ENCODE measurements at places on chromosomes 3 and 15.
A peak's percentile ranks its signal among the peaks of the same experiment; 100 is the strongest.

- no peak for DNase-seq
Measured at GRCh38 chr15:70863450-70864218, 9.7 kb upstream of the LARP6 start.

DNA sequence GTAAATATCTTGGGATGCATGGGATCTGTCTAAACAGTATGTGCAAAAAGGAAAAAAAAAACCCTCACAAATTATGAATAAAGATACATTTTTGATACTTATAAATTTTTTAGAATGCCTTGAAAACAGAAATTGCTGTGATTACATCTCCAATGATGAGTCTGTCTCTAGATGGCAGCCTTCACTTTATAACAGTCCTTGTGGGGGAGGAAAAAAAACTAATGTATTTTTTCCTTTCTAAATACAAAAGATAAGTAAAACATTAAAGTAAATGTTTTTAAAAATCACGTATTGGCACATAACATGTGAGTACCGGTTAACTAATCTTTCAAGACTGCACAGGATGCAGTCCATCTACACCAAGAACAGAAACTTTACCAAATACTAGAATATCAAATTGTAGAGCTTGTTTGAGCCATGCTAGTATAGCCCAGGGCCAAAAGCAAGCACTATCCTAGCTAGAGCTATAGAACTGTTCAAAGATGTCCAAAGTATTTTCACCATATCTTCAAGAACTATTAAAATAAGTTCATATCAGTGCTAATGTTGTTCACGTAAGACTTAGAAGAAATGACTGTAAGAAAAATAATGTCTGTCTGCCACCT, 206.4 kb downstream of the STAG1 start:
- no peak for DNase-seq

- no peak for DNase-seq
Measured at GRCh38 chr3:15148614-15149013, 49.7 kb upstream of the RBSN start.

- DNase-seq: peak; percentile 66
Measured at GRCh38 chr3:52237657-52238172, 1.2 kb downstream of the TWF2 start.

DNA sequence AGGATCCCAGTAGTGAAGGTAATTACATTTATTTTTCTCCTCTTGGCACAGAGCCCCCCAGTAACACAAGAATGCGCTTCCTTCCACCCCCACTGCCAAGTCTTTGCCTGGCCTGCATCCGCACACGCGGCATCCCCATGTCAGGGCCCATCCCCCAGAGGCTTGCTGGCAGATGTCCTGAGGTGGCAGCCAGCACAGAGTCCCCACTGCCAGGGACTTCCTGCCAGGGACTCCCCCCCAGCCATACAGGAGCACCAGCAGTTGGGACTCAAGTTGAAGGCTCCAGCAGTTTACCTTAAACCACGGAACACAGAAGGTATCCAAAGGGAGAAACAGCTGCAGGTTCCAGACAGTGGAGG, 41.0 kb downstream of the MEGF11 start:
- no peak for DNase-seq

GRCh38 chr15:99121691-99122410, 17.0 kb downstream of the SYNM start:
- no peak for DNase-seq

- DNase-seq: no peak
Measured at GRCh38 chr3:24264748-24265158, 229.9 kb downstream of the THRB start.

- DNase-seq: no peak
Measured at GRCh38 chr3:194357681-194358080, 6.6 kb upstream of the CPN2 start.

DNA sequence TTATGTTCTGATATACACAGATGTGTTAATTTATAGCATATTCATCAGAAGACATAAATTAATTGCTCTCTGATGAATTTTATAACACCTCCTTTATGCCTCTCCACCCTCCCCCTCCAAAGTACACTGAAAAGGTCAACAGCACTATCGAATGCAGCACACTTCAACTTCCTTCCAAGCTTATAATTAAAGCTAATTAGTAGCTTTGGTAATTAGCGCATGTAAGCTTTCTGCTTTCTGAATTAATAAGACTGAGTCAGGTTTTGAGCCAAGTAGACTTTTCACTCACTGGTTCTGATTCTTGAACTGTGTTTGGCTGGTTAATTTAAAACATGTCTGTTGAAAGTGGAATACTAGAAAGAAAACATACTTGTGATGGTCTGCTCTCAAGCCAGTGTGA, 760.8 kb upstream of the CFAP20DC start:
- no peak for DNase-seq

- DNase-seq: no peak
Measured at GRCh38 chr3:195524171-195524896, 18.8 kb downstream of the PPP1R2 start.

DNA sequence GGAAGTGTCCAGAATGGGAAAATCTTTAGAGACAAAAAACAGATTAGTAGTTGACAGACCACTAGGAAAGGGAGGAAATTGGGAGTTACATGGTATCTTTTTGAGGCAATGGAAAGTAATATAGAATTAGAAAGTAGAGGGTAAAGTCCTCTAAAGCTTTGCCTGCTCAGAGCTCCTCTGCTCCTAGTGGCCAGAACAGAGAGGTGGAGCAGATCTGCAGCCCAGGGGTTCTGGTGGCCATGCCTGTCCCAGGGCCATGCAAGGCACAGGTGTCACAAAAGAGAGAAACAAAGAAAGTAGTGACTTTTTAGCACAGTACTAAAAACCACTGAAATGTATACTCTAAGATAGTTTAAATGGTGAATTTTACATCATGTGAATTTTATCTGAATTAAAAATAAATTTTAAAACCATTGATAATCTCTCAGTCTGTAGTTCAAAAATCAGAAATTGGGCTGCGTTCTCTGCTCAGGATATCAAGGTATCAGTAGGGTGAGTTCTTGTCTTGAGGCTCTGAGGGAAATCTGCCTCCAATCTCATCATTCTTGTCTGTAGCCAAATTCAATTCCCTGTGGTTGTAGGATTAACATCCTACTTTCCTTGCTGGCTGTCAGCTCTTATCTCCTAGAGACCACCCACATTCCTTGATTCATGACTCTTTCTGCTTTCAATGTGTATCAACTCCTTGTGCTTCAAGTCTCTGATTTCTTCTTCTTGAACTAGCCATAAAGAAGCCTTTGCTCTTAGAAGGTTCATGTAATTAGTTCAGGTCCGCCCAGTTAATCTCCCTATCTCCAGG, 23.6 kb downstream of the PYGO1 start:
- DNase-seq: no peak

DNA sequence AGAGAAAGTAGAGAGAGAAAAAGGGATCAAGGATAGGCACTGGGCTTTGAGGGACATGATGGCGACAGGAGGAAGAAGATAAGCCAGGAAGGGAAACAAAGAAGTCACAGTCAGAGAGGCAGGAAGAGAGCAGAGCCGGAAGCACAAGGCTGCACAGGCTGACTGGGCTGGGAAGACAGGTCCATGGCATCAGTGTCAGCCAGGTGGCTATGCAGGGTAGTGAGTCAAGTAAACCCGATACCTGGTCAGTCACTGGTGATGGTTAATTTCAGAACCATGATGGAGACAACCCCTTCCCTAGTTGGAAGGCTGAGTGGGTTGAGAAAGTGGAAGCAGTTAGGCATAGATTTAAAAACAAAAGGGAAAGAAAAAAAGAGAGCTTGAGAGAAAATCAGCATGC, 203.8 kb downstream of the EPHB1 start:
- DNase-seq: no peak

DNA sequence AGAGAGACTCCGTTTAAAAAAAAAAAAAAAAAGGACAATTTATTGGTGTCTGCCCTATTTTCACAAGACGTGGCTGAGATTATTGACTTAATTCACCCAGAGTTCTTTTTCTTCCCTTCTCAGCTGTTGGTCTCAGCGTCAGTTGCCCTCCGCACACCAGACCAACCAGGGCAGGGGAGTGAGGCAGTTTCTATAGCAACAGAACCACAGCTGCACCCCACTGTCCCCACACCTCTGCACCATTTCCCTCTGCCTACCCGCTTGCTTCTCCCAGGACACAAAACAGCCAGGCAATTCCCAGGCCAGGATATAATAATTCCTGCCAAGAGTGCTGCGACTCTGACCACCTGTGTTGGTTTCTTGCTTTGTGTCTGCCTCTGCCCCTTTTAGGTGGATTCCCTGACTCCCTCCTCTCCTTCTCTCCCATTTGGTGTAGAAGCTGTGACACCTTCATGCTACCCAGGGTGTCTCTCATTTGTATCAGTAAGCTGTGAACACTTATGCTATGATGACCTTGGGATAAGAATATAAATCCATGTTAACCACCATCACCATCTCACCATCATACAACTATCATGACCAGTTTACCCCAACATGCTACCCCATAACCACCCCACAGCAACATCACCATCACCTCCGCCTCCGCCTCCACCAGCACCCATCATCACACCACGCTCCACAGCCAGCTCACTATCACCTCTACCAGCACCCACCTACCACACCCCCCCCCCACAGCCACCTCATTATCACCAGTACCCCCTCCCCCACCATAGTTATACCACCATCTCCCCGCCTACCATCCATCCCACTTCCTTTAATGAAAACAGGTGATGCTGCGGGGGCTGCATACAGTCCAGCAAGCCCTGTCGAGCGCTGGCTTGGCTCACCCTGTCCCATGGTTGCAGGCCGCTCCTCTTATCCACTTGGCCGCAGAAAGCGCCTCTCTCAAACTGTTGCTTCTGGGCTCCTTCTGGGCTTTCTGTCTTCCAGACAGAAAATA, 589 bp downstream of the EPB42 start:
- no peak for DNase-seq

GRCh38 chr3:141383555-141384129, 15.3 kb downstream of the ZBTB38 start:
- no peak for DNase-seq

DNA sequence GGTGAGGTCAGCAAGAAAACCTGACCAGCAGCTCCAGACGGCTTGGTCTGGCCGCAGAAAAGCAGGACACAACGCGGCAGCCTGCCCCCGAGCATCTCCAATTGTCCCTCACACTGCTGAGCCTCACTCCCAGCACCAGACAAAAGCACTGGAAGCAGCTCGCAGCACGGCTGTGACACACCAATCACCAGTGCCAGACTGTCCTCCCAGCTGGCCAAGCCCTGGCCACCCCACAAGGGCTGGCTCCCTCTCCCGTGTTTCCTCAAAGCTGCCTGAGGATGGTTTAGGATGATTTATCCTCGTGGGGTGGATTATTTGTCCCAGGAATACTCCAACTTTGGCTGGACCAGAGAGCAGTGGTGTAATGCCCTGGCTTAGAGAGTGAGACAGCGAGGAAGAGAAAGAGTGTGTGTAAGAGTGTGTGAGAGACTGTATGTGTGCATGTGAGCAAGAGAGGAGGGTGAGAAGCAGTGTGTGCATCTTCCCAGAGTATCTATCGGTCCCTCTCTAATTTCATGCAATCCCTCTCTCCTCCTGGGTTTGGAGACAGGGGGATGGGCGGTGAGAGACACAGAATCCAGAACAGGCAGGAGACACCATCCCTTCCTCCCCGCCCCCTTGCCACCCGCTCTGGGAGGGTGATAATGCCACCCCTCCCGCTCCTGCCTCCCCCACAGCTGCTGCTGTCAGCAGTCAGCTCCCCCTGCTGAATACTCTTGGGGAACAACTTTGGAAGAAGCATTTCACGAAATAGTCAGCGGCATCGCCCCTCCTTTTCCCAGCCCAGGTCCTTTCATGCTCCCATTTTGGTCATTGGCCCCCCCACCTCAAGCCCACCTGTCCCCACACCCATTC, 34.2 kb downstream of the SEMA5B start:
- no peak for DNase-seq

- no peak for DNase-seq
Measured at GRCh38 chr3:53226841-53227407, 28.9 kb downstream of the TKT start.

- peak; percentile 24 for DNase-seq
Measured at GRCh38 chr15:65286704-65287519, at the start of gene PARP16. PARP16 (minus strand) TSS chr15:65286883; CDS start chr15:65286426, 457 bp downstream.

DNA sequence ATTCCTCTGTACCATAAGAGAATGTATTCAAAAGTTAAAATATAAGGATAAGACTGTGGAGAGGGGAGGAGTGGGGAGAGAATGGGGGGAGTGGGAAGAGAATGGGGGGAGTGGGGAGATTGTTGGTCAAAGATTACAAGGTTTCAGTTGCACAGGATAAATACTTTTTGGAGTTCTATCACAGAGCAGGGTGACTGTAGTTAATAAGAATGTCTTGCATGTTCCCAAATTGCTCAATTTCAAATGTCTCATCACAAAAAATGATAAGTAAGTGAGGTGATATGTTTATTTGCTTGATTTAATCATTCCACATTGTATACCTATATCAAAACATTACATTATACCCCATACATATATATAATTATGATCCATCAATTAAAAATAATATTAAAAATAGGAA, 23.0 kb upstream of the MEF2A start:
- DNase-seq: no peak

- DNase-seq: no peak
Measured at GRCh38 chr3:141485641-141486495, 959 bp upstream of the RASA2 start.

- DNase-seq: no peak
Measured at GRCh38 chr3:127831723-127832172, 9.4 kb upstream of the MGLL start.

DNA sequence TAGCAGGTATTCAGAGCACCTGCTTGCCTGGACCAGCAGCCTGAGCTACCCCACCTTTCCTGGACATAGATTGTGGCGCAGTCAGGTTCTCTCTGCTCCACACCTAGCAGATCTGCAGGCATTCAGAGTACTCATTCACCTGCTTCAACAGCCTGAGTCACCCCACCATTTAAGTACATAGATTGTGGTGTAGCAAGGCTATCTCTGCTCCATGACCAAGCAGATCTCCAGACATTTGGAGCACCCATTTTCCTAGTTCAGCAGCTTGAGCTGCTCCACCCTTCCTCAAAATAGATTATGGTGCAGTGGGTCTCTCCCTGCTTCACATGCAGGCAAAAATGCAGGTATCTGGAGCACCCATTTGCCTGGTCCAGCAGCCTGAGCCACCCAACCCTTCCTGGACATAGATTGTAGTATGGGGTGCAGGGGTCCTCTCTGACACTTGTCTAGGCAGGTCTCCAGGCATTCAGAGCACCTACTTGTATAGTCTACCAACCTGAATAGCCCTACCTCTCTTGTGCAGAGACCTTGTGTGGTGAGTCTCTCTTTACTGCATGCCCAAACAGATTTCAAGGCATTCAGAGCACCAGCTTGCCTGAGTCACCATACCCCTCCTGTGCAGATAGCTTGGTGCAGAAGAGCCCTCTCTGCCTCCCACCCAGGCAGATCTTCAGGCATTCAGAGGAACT, 466.0 kb upstream of the THBS1 start:
- no peak for DNase-seq

Measured in AG04450 (cell line).